ENCODE measurements at places on chromosomes 7 and 10. TPM values are rescaled to one million over a fixed set of nuclear protein-coding genes. Genes with fewer than 3 reads are reported as not detected.
A peak's percentile ranks its signal among the peaks of the same experiment; 100 is the strongest.

Gene CHAT
- 0.62 TPM for total RNA-seq

Gene MALRD1
- 1.8 TPM for total RNA-seq

Gene TEX36
- total RNA-seq = not detected

Gene ZNF485
- 3.5 TPM for total RNA-seq

Gene MYH16
- total RNA-seq = not detected

Gene TMEM270
- not detected for total RNA-seq

Gene EBLN1
- total RNA-seq = not detected

Gene CPA4
- 17.4 TPM for total RNA-seq

Gene FGFR2
- total RNA-seq = 68.8 TPM

Gene TMEM176A
- 106 TPM for total RNA-seq

Gene PRLHR
- 2.6 TPM for total RNA-seq

DNA sequence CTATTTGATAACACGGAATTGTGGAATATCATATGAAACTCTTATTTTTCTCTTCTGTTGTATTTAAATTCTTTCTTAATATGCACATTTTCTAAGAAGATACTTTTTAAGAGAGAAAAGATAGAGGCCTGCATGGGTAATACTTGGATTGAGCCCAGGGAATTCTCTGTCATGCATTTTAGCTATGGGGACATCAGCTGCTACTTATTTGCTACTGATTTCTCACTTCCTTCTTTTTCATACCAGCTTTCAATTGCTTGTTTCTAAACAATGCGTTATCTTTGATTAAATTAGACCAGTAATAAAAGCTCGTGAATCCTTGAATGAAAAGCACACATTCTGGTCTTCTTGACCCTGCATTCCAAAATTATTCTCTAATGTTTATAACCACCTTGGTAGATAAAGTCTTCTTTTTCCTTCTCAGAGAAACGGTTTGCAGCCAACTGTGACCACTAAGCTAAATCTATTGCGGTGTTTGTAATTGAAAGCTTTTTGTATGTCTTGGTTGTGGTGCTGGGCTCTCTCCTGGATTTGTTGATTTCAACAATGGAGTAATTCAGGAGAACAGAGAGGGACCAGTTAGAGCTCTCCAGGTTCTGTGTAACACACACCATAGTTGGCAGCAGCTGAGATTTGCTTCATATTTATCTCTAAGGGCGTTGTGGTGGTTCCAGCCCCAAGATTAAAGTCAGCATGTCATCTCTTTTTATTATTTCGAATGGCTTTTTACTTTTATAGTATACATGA is 139.3 kb downstream of the PPP1R9A start:
- no peak overlapping the region for H3K27ac ChIP-seq
- peaks cover 20% of the 10 kb centered on the region for H3K4me1 ChIP-seq
- H3K27me3 ChIP-seq = no peaks in the 10 kb centered on the region
- no peak overlapping the region for H3K4me3 ChIP-seq
- no peaks in the 10 kb centered on the region for H3K36me3 ChIP-seq
- no peak for DNase-seq

DNA sequence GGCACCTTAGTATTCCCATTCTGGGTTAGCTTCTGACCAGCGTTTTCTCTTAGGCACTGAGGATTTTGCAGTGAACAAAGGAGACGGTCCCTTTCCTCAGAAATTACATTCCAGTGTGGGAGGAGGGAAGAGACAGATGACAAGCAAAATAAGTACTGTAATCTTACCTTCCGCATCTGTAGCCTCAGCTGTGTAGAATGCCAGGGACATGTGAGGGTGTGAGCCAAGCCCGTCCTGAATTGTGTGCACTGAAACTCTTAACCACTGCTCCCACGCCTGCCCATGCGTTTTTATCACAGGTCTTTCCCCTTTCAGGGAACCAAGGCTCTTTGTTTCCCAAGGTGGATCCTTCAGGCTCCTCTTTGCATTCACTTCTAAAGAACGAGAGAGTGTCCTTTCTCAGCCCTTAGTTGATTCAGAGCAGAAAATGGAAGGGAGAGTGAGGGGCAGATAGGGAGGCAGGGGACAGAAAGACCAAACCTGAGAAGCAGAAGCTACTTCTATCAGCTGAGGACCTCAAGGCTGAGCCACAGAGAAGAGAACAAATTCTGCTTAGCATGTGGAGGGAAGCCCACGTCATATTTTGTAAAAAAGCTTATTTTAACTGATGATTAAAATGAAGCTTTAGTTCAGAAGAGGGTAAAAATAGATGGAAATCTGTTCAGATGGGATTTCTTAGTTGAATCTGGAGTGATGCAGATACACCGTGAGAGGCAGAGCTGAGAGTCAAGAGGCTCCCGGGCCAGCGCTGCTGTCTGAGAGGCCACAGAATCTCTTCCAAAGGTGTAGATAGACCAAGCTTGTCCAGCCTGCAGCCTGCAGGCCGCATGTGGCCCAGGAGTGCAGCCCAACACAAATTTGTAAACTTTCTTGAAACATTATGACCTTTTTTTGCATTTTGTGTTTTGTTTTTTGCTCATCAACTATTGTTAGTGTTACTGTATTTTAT is 122.5 kb downstream of the CCNY start:
- H3K27ac ChIP-seq = no peak overlapping the region
- no peak overlapping the region for H3K4me3 ChIP-seq
- H3K4me1 ChIP-seq = peaks cover 25% of the 10 kb centered on the region
- H3K27me3 ChIP-seq = no peaks in the 10 kb centered on the region
- DNase-seq = no peak
- no peaks in the 10 kb centered on the region for H3K36me3 ChIP-seq

DNA sequence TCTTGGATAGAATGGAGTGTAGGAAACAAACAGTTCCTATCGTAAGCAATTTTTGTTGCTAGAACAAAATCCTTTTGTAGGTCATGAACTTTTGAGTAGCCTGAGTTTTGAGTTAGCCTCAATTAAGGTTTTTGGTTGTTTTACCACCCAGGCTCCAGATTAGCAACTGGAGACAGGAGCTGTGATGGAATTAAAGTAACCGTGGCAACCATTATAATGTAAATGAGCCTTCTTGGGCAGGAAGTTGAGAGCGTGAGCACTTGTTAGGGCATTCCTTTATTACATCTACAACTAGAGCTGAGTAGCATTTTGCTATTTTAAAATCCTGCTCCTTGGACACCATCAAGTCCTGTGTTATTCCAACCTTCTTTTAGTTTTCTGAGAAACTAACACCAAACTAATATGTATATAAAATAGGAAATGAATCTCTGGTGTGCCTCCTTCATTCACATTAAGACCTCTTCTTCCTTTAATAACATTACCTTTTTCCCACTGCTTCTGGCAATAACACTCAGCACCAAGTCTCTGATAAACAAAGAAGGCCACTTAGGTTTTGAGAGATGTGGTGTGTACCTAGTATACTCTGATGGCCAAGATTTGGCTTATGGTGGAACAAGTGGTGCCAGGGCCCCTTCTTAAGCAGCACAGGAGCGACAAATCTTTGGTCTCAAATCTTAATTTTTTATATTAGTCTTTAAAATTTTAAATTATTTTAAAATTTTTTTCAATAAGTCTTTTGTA is 34.0 kb downstream of the AHCYL2 start:
- DNase-seq = no peak
- H3K36me3 ChIP-seq = peaks cover 3% of the 10 kb centered on the region
- H3K27ac ChIP-seq = no peak overlapping the region
- H3K27me3 ChIP-seq = no peaks in the 10 kb centered on the region
- peaks cover 4% of the 10 kb centered on the region for H3K4me1 ChIP-seq
- no peak overlapping the region for H3K4me3 ChIP-seq

- no peaks in the 10 kb centered on the region for H3K36me3 ChIP-seq
- H3K27me3 ChIP-seq = no peaks in the 10 kb centered on the region
- no peaks in the 10 kb centered on the region for H3K4me1 ChIP-seq
- H3K4me3 ChIP-seq = no peak overlapping the region
These were observed 656.5 kb upstream of the COBL start for GRCh38 chr7:51973071-51973470.

- peak overlapping the region; percentile 53 for H3K27ac ChIP-seq
- no peaks in the 10 kb centered on the region for H3K36me3 ChIP-seq
- H3K4me3 ChIP-seq = peak overlapping the region; percentile 56
- no peaks in the 10 kb centered on the region for H3K27me3 ChIP-seq
These were observed 47.9 kb upstream of the NPFFR1 start for GRCh38 chr10:70331486-70332268.

DNA sequence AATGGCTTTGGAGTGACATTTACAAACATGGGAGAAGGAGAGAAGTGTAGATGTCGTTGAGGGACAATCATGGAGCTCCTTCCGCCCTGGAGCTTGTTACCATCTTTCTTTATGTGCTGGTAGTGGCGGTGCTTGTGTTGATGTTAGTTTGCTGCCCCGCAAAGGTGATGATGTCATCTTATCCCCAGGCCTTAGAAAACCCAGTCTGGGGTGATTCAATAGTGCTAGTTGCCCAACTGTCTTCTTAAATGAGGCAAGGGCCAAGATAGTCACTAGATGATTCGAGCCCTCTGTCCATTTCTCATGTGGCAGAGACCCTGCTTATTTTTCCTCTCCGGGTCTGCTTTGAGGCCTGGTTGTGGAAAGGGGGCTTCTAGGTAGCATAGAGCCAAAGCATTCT is 277.4 kb downstream of the CCSER2 start:
- H3K36me3 ChIP-seq = no peaks in the 10 kb centered on the region
- H3K4me3 ChIP-seq = no peak overlapping the region
- no peak overlapping the region for H3K27ac ChIP-seq

- H3K27ac ChIP-seq = no peak overlapping the region
- no peak for DNase-seq
- no peak overlapping the region for H3K4me3 ChIP-seq
- peaks cover 5% of the 10 kb centered on the region for H3K27me3 ChIP-seq
- H3K4me1 ChIP-seq = no peaks in the 10 kb centered on the region
These were observed 468.6 kb upstream of the ZMIZ1 start for GRCh38 chr10:78600121-78600665.

- peaks cover 23% of the 10 kb centered on the region for H3K4me1 ChIP-seq
- no peak for DNase-seq
- H3K27me3 ChIP-seq = no peaks in the 10 kb centered on the region
- H3K27ac ChIP-seq = peak overlapping the region; percentile 65
- H3K4me3 ChIP-seq = no peak overlapping the region
- no peaks in the 10 kb centered on the region for H3K36me3 ChIP-seq
These were observed 55.0 kb upstream of the AKR1E2 start for GRCh38 chr10:4770801-4771553.

GRCh38 chr7:68306692-68307107 is 1291.6 kb upstream of the AUTS2 start:
- H3K27me3 ChIP-seq = no peaks in the 10 kb centered on the region
- H3K36me3 ChIP-seq = no peaks in the 10 kb centered on the region
- H3K4me1 ChIP-seq = no peaks in the 10 kb centered on the region
- H3K27ac ChIP-seq = no peak overlapping the region

DNA sequence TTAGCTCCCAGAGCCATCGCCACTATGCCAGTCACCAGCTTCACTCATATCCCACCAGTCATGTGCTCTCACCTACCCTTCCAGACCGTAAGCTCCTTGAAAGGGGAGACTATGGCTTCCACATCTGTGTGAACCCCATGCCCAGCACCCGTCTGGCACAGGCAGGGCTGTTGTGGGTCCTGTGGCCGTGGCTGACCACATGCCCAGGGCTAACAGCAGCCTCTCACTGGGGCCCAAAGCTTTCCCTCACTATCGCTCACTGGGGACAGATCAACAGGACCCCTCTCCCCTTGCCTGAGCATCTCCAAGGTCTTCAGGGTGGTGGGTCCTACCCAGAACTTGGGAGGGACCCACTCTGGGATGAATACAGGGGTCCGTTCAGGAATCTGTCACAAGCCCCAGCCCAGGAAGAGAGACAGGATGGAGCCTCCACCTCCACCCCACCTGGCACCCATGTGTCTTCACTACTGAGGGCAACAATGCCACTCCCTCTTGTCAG is 303.9 kb downstream of the GRID1 start:
- no peak overlapping the region for H3K27ac ChIP-seq
- H3K4me1 ChIP-seq = no peaks in the 10 kb centered on the region
- no peaks in the 10 kb centered on the region for H3K36me3 ChIP-seq
- no peak for DNase-seq
- peaks cover 13% of the 10 kb centered on the region for H3K27me3 ChIP-seq
